Left lobe of liver (tissue), 2 donors: ENCODE measurements at places on chromosomes 2 and 18. TPM values are rescaled to one million over a fixed set of nuclear protein-coding genes. Genes with fewer than 3 reads are reported as not detected.

Gene SIX2
- total RNA-seq, result not detected

Gene LYG2
- not detected for total RNA-seq

Gene SPP2
- total RNA-seq, result 76.4 TPM

Gene DNMT3A
- 8.3 TPM for total RNA-seq

Gene THSD7B
- total RNA-seq, result 0.10 TPM

Gene FTCDNL1
- 7.8 TPM for total RNA-seq
